Chondrocyte (in vitro differentiated cells): ENCODE measurements at places on chromosomes 6 and 20. TPM values are rescaled to one million over a fixed set of nuclear protein-coding genes. Genes with fewer than 3 reads are reported as not detected.

DNA sequence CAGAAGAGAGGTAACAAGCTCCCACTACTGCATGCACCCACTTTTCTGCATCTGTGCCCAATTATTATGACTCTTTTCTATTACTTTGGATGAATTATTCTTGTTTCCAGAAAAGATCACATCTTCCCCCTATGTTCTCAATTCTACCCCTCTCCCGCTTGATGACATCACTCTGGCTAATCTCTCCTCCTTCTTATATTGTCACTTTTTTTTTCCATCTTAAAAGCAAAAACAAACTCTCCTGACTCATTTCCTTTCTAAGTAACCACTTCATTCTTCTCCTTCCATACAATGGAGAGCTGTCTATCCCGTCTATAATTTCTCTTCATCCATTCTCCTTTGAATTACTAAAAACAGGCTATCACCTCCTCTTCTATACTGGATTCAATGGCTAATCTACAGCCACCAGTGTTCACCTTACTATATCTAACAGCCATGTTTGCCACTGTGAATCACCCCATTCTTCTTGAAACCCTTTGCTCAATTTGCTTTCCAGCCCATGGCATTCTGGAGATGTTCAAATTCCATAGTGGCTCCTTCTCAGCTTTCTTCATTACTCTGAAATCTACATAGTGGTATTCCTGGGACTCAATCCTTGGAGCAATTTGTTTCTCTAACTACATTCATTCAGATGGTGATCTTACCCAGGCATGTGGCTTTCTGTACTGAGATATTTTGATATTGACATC, 378.4 kb downstream of the ARHGAP18 start:
- H3K4me1 ChIP-seq: no peaks in the 10 kb centered on the region
- no peak overlapping the region for H3K27ac ChIP-seq
- peaks cover 7% of the 10 kb centered on the region for H3K27me3 ChIP-seq
- DNase-seq: no peak

The ABHD16B gene
- not detected in 3 replicates for total RNA-seq

GRCh38 chr6:71460933-71461332, 172.3 kb downstream of the OGFRL1 start:
- DNase-seq: no peak
- H3K36me3 ChIP-seq: peaks cover 6% of the 10 kb centered on the region
- H3K4me3 ChIP-seq: no peak overlapping the region
- no peak overlapping the region for H3K27ac ChIP-seq
- H3K4me1 ChIP-seq: no peaks in the 10 kb centered on the region

The OR2J3 gene
- not detected in 3 replicates for total RNA-seq

DNA sequence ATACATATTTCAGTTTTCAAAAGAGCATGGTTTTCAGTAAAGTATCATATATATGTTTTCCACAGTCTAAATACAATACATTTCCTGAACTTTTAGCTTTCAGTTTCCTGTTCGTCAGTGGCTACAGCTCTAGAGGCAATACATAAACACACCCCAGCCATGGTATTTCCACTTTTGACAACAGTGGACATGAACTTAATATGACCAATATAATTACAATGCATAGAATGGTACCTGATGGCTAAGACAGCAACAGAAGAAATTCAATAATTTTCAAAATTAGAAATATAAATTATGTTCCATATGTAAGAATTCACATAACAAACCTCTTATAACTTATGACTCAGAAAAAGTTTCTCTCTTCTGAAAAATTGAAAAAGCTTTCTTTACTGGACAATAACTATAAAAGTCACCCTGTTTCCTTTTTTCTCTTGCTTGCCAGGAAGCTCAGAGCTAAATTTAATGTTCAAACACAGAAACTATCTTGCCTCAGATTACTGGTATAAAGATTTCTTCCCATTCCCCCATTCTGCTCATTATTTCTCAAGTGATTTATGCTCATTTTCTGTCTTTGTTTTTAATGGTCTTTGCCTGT, 19.2 kb downstream of the FKBP5 start:
- no peaks in the 10 kb centered on the region for H3K27me3 ChIP-seq
- H3K4me1 ChIP-seq: peaks cover 49% of the 10 kb centered on the region
- no peaks in the 10 kb centered on the region for H3K36me3 ChIP-seq

The THEMIS gene
- not detected in 3 replicates for total RNA-seq

The RNF39 gene
- not detected in 3 replicates for total RNA-seq

- no peak overlapping the region for H3K27ac ChIP-seq
- H3K4me3 ChIP-seq: no peak overlapping the region
- H3K27me3 ChIP-seq: peaks cover 19% of the 10 kb centered on the region
- no peaks in the 10 kb centered on the region for H3K36me3 ChIP-seq
- peaks cover 10% of the 10 kb centered on the region for H3K4me1 ChIP-seq
Observed at GRCh38 chr20:18133962-18134361, 3.7 kb upstream of the KAT14 start.
